ENCODE measurements at places on chromosomes 16 and 17.
A peak's percentile ranks its signal among the peaks of the same experiment; 100 is the strongest.

- DNase-seq: no peak
Observed at GRCh38 chr17:2034806-2035540, 5.0 kb downstream of the DPH1 start.

- peak; percentile 20 for DNase-seq
Observed at GRCh38 chr17:75996665-75997590, 3.7 kb upstream of the CDK3 start.

GRCh38 chr16:14496786-14497185 is 133.3 kb downstream of the PARN start:
- no peak for DNase-seq

DNA sequence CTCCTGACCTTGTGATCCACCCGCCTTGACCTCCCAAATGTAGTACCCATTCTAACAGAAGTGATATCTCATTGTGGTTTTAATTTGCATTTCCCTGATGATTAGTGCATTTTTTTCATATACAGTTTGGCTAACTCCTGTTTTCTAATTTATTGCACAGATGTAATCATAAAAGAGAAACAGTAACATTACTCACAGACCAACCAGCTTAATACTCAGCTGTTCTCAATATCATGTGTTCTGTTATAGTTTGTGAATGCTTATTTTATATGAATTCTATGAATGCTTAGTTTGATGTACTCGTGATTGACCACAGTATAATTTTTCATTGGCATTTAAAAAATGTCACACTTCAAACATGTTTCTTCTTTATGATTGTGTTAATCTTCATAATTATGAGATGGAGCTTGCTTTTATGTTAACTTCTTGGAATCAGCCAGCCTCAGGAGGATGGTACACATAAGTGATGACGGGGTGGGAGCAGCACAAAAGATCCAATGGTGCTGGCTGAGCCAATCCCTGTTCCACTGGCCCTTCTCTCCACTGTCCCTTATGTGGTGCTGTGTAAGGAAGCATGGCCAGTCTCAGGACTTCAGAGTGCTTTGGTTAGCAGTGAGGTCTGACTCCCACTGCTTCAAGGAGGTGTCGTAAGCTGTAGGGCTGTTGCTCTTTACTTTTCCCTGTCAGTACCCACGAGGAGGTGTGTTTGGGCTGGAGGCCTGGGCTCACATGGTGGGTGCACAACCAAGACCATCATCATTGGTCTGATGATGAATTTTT is 191.0 kb downstream of the SPECC1 start:
- DNase-seq: no peak

GRCh38 chr17:77124192-77124889 is 16.4 kb upstream of the SEC14L1 start:
- DNase-seq: no peak

- no peak for DNase-seq
Observed at GRCh38 chr17:77905766-77906165, 52.7 kb upstream of the TNRC6C start.

DNA sequence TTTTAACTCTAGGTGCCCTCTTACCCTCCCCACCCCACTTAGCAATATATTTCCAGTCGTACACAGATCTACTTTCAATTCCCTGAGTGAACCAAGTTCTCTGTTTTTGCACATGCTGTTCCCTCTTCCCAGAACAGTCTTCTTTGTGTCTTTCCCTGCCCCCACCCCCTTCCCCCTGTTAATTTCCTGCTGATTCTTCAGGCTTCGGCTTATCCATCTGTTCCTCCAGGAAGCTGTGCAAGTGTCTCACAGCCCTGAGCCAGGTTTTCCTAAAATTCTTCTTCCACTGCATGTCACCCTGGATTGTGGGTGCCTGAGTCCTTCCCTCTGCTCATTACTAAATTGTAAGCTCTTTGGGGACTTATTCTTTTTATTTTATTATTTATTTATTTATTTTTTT is 12.4 kb upstream of the SPOP start:
- DNase-seq: no peak

GRCh38 chr16:12390644-12391043 is 413.0 kb downstream of the CPPED1 start:
- no peak for DNase-seq

DNA sequence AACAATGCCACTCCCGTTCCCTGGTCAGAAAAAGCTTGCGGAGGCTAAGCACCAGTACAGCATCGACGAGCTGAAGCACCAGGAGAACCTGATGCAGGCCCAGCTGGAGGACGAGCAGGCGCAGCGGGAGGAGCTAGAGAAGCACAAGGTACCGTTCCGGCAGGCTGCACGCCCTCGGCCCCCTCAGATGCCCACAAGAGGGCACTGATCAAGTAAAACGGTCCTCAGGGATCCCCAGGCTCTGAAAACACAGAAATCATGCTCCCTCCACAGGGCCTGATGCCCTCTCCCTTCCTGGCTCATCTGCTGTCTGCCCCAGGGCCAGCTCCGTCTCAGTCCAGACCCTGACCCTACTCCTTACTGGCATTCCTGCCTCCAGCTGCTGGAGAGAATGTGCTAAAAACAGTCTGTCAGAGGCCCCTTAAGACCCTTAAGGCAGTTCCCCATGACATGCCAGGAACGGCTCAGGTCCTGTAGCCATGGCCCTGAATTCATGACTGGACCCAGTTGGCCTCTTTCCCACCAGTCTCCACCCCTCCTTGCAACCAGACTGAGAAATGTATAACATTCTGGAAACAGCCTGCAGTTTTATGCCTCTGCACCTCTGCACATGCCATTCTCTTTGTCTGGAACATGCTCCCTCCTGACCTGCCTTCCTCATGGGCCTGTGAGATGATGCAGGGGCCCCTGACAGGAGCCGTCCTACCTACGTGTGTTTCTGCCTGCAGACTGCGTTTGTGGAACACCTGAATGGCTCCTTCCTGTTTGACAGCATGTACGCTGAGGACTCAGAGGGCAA is 21.8 kb downstream of the DRC3 start:
- no peak for DNase-seq

DNA sequence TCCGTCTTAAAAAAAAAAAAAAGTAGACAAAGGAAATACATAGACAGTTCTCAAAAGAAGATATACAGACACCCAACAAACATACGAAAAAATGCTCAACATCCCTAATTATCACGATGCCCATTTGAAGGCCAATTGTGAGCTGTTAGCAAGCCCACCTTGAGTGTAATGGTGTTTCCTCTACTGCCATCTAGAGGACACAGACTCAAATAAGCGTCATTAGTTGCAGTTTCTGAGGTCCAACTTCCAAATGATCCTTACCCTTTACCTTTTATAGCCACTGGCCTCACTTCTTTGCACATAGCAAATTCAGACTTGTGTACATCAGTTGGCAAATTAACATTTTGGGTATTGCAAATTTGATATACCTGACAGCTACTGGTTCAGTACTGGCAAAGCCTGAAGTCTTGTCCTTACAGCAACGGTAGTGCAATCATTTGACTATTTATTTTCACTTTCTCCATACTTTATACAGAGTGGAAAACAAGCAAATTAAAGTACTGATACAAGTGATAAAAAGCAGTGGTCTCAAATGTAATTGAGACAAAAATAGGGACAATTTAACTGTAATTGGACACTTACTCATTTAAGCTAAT is 536.3 kb upstream of the EEF2KMT start:
- no peak for DNase-seq

DNA sequence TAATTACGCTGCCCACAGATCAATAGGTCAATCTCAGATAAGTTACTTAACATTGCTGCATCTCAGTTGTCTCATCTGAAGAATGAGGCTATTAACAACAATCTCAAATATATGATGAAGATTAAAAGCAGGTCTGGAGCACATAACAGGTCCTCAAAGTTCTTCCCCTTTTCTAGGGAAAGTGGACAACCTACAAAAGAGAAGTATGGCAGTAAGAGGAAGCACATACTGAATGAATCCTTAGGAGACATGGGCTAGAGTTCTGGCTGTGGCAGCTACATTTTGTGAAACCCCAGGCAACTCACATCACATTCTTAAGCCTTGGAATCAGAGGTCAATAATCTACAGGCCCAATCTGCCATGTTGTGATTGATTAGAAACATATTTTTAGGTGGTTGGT is 180.6 kb downstream of the PCTP start:
- no peak for DNase-seq

DNA sequence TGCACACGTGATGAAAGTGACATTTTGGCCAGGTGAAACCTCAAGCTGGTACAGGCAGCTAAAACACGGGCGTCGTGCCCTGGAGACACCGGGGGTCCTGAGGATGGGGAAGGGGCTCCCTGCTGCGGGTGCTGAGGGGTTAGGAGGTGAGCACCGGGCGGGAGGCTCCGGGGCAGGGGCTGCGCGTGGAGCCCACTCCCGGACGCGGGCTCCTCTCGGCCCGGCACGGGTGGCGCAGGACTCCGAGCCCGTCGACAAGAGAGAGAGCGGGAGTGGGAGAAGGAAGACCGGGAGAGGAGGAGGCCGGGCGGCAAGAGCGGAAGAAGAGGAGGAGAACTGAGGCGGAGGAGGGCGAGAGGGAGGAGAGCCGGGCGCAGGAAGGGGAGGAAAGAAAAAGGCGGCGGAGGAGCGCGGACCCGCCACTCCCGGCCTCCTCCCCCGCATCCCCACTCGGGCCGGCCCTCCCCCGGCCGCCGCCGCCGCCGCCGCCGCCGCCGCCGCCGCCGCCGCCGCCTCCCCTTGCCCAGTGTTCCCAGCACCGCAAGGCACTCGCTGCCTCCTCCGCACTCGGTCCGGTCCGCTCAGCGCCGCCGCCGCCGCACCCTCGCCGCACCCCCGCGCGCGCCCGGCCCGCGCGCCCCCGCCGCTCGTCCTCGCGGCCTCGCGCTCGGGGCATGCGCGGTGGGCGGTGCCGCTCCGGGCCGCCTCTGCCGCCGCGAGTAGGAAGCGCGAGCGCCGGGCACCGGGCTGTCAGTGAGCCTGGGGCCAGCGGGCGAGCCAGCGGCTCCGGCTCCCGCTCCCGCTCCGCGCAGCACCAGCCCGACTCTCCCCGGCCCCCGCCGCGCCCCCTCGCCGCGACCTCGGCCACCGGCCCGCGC is at the start of gene PRKCA:
TSS of gene PRKCA (plus strand) at position 750 of the 878 bp plus-strand sequence.
- DNase-seq: peak; percentile 64

DNA sequence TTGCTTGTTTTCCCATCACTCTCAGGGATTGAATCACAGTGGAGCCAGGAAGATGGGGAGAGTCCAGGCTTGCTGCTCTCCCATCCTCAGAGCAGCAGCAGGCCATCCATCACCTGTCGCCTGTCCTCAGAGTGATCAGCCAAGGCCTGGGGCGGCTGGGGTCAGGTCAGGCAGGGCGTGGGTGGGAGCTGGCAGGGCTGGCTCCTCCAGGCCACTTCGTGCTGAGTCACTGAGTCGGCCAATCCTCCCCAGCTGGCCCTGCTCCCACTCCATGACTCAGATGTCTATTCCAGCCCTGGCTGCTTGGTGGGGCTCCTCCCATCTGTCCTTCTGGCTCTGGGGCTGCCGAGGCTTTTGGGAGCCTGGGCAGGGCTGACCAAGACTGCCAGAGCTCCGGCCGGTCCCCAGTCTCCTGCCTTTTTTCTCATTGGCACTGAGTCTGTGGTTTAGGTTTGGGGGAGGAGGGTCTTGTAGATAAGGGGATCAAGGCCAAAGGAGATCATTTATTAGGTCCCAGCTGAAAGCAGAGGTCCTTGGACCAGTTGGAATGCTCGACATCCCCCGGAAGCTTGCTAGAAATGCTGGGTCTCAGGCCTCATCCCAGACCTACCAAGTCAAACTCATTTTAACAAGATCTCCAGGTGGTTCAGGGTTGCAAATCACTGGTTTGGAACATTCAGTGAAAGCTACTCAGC is 72.7 kb downstream of the ABCC1 start:
- DNase-seq: no peak

DNA sequence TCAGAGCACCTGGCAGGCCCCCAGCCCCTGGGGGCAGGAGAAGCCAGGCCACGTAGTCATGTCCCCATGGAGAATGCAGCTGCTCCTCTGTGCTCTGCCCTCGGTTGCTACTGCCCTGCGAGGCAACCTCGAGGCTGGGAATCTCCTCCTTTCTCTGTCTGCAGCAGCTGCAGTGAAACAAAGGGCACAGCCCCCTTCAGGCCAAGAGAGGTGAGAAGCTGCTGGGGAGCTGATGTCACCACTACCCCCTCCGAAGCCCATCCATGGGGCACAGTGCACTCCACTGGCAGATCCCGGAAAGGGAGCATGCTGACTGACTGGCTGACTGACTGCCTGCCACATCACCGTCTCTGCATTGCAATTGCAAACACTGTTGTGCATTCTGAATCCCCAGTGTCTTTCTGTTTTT is 103.7 kb downstream of the GRIN2A start:
- DNase-seq: no peak

- DNase-seq: no peak
Observed at GRCh38 chr16:3857189-3858043, 23.1 kb downstream of the CREBBP start.

GRCh38 chr16:84598360-84598759 is 19.5 kb downstream of the COTL1 start:
- no peak for DNase-seq

GRCh38 chr17:36545077-36545464 is 352 bp downstream of the GGNBP2 start:
- DNase-seq: peak; percentile 55

- no peak for DNase-seq
Observed at GRCh38 chr16:76265434-76266045, 11.7 kb upstream of the CNTNAP4 start.

Measured in stimulated activated CD8-positive, alpha-beta memory T cell treated with anti-CD3 and anti-CD28 coated beads, Interleukin-7, amount 100 ng/mL, for 48 hours (primary cell).